NCI-H1048 (cell line): ENCODE measurements at places on chromosomes 13 and 19.

DNA sequence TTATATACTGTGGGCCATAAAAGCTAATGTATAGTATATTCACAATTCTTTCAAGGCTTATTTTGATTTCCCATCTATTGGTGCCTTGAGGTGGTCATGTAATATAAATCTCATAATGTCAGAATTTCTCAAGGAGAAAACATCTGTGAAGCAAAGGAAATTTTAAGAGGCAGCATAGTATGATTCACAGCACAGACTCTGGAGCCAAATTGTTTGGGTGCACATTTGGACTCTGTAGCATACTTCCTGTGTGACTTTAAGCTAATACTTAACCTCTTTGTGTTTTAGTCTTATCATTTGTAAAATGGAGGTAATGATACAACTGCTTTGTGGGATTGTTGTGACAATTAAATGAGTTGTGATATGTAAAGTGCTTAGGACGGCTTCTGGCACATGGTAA is 67.6 kb downstream of the PIBF1 start:
- DNase-seq, result no peak

DNA sequence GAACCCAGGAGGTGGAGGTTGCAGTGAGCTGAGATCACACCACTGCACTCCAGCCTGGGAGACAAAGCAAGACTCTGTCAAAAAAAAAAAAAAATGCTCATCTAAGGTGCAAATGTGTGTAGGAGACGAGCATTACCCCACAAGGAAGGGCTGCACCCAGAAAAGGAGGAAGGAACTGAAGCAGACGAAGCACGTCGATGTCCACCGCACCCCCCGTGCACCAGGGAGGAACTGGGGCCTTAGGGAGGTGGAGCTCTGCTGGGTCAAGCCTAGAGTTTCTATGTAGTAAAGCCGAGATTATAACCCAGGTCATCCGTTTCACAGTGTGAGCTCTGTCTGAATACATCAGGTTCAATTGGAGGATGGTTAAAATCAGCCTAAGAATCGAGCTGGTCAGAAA is 1.1 kb downstream of the VSTM1 start:
- no peak for DNase-seq

DNA sequence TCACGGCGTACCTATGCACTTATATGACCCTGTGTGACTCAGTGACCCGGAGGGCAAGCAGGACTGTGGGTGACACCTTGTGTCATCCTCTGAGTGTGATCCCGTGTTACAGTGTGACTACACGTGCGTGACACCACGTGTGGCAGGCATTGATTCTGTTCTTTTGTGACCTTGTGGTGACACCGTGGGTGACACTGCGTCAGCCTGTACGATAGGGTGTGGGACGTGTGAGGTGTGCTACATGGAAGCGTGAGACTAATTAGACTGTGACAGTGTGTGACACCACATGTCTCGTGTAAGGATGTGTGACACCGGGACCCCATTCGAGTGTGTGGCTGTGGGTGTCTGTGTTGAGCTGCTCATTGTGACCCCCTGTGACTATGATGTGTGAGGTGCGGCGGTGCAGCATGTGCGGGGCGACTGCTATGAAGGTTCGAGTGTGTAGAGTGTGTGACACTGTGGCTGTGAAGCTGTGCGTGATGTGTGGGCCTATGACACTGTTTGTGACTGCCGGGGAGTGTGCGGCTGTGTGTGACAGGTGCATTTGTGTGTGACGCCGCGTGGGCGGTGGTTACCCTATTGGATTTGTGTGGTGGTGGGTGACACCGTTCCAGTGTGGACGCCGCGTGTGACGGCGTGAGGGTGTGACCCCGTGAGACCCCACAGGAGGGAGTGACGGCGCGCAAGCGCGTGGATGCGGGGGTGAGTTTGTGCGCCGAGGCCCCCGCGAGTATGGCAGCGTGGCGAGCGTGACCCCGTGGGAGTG is 399 bp upstream of the SPTBN4 start:
- DNase-seq, result no peak

DNA sequence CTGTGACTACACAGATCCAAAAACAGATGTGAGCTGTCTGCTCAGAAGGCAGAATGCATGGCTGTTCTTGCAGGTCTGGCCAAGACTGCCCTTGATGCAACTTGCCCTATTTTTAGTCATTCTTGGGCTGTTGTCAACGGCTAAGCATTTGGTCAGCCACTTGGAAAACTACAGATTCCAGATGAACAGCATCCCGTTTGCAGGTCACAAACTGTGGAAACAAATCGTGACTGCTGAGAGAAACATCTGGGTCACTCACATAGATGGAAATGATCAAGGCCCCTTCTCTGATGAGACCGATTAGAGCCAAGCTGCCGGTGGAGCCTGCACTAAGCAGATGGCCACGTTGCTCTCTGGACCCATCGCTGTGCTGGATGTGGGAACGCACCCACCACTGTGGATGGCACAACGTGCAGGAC is 15.4 kb upstream of the METTL21C start:
- DNase-seq, result no peak

GRCh38 chr13:46192412-46192811 is 10.4 kb upstream of the LCP1 start:
- DNase-seq, result no peak

- no peak for DNase-seq
Observed at GRCh38 chr19:49331616-49332055, 3.6 kb upstream of the CD37 start.

DNA sequence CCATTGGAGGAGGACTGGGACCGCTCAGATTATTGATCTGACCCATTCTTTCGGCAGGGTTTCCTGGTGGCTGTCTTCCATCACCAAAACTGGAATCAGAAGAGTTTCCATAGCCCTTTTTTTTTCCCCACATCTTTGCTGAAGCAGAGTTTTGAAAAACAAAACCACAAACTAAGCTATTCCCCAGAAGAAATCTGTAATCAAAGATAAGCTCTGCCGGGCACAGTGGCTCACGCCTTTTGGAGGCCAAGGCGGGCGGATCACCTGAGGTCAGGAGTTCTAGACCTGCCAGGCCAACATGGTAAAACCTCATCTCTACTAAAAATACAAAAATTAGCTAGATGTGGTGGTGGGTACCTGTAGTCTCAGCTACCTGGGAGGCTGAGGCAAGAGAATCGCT is 4.2 kb upstream of the ICAM1 start:
- DNase-seq, result no peak

DNA sequence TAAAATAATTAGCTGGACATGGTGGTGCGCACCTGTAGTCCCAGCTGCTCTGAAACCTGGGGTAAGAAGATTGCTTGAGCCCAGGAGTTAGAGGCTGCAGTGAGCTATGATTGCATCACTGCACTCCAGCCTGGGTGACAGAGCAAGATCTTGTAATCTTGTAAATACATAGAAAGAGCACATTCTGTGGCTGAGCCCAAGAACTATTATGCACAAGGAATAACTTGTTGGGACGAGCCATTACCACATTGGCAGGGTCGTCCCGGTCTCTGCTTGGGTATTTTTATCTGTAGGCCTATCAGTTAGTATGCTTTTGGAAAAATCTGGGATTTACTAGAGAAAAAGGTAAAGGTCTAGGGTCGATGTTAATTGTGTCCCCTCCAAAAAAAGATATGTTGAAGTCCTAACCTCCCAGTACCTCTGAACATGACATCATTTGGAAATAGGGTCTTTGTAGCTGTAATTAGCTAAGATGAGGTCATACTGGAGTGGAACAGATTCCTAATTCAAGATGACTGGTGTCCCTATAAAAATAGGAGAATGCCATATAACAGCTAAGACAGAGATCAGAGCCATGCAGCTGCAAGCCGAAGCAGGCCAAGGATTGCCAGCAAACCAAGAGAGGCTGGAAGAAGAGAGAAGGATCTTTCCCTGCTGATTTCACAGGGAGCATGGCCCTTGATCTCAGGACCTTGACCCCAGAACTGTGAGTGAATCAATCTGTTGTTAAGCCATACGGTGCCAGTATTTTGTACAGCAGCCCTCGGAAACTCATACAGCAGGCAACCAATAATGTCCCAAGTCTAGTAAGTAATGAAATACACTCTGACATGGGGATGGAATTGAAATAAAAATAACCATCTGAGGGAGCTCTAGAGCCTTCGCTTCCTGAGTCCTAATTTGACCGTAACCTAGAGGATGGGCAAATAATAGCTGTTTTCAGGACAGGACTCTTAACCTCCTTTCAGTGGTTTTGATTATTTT is 77.0 kb downstream of the TM9SF2 start:
- DNase-seq, result no peak

DNA sequence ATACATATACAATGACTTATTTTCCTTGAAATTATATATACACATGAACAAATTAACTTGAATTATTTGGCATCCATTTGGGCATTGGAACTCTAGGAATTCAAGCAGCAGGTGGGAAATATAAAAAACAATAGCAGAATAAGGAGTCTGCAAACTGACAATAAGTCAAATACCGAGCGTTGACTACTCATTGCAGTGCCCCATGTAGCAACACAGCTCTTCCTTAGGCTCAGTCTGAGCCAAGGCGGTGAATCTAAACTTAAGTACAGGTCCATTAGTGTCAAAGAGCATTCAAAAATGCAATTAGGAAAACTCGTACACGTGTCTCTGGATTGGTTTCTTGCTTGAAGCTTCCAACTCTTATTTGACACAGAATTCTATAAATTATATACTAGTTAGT is 462.5 kb upstream of the KLF12 start:
- DNase-seq, result no peak

DNA sequence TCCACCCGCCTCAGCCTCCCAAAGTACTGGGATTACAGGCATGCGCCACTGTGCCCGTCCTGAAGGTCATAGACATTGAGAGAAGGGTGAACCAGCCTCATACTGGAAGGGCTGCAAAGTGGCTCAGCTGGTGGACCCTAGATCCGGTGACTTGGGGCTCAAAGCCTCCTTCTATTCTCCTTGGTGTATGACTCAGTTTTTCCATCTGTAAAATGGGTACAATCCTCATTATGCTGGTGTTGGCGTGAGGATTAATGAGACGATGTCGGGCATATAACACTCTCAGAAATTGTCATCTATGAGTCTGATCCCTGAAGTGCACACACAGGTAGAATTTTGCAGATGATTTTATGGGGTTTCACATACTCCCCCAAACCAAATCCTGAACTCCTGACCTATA is 5.8 kb upstream of the CAMSAP3 start:
- DNase-seq, result no peak

GRCh38 chr19:18865973-18866799 is 29.8 kb downstream of the CERS1 start:
- no peak for DNase-seq

DNA sequence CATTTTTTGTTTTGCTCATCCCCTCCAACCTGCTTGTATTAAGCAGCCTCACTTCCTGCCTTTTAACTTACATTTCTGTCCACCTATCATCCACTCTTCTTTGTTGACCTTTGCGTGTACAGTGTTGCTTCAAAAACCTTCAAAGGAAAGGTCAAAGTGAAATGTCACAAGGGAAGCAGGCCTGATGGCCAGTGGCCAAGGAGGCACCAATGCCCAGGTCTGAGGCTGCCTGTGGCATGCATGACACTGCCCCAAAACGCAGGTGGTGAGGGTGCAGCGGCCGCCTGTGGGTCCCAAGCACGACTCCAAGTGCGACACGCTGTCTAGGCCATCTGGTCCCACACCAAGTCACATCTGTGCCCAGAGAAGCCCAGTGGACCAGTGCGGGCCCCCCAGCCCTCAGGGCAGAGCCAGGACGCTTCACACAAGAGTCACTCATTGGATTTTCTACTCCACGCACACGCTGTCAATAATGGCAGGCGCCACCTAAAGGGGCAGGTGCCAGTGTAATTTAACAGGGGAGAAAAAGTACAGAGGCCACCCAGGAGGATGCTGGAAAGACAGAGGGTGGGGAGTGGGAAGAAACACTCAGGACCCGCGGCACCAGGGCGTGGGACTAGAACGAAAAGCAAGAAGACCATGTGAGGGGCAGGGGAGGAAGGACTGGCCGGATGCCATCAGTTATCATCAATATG is 23.5 kb downstream of the SLC7A1 start:
- DNase-seq, result no peak

GRCh38 chr19:56705939-56706338 is 34.4 kb upstream of the ZNF835 start:
- no peak for DNase-seq

DNA sequence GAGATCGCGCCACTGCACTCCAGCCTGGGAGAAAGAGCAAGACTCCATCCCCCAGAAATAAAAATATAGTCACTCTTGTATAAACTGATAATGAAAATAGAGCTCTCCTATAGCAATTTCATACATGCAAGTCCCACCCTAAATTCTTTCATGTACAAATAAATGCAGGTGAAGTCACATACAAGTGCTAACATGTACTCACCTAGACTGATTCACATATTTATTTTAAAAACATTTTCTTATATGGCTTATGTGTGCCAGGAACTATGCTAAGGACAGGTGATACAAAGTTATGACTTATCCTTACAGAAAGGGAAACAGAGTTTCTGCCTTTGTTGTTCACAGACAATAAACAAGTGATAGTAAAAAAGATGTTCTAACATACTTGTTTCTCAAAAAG is 32.0 kb downstream of the USP12 start:
- DNase-seq, result no peak

- DNase-seq, result no peak
Observed at GRCh38 chr13:34748073-34748472, 194.0 kb upstream of the NBEA start.

- no peak for DNase-seq
Observed at GRCh38 chr19:45153339-45154063, 7.3 kb downstream of the NKPD1 start.

DNA sequence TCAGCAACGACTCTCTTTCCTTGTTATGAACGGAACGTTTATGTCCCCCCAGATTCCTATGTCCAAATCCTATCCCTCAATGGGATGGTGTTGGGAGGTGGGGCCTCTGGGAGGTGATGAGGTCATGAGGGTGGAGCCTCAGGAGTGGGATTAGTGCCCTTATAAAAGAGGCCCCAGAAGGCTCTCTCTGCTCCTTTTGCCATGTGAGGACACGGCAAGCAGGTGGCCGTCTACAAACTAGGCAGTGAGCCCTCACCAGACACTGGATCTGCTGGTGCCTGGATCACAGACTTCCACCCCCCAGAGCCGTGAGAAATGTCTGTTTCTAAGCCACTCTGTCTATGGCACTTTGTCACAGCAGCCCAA is 53.2 kb downstream of the EPS15L1 start:
- DNase-seq, result no peak
